NCI-H2081 (cell line): ENCODE measurements at places on chromosomes 6 and 20.

DNA sequence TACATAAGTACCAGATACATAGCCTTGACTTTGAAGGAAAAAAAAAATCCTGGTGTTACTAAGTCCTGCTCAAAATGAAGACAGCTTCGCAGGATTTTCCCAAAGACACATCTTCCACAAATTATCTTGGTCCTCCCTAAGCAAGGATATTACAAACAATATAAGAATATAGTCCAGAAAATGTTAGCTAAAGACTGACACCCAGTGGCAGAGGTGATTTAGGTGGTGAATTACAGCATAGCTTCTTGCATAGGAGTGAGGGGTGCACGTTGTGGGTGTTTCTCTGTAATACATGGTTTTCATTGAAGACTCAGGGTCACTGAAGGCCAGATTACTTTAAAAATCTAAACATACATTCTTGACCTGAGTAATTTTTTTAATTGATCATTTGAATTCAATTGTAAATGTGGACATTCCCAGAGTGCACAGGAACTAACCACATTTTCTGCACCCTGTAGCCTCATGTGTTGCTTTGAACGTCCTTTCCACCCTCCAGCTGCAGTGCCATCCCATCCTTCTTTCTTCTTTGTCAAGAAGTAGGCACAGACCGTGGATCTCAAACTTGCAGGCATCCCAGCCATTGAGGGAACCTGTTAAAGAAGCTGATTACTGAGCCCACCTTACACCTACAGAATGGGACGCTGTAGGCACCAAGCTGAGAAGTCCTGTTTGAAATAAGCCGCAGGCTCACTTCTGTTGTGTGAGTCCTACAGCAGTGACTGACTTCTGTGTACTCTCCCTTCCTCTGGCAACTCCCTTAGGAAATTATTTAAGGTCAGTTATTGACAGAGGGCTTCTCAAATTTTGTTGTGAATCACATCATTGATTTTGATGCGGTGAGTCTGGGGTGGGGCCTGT lies 102.6 kb downstream of the PERP start:
- peak; percentile 23 for DNase-seq

- peak; percentile 27 for DNase-seq
These were observed 679 bp upstream of the PPDPF start for GRCh38 chr20:63519668-63520503.

DNA sequence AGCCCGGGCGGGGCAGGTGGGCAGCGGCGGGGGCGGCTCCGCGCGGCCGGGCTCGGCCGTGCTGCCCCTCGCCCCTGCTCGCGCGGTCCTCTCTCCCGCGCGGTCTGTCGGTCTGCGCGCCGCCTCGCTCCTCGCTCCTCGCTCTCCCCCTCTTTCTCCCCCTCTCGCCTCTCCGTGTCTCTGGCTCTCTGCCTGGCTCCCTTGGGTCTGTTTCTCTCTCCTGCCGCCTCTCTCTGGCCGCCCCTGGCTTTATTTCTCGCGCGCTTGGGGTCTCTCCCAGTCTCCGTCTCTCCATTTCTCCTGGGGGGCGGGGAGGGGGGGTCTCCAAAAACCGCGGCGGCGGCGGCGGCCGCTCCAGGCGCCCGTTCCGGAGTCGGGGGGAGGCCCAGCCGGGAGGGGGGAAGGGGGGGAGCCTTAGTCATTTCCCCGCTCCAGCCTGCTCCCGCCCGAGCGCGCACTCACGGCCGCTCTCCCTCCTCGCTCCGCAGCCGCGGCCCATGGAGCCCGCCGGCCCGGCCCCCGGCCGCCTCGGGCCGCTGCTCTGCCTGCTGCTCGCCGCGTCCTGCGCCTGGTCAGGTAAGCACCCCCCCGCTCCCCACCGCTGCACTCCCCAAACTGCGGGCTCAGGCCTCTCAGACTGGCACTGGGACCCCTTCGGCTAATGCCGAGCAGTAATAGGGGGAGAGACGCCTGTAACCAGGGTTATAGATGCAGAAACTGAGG lies at the start of gene SIRPA:
Gene SIRPA (plus strand): TSS at position 457 of the 723 bp plus-strand sequence. CDS start 41 bp downstream, at position 498.
- DNase-seq, result no peak

GRCh38 chr20:50282592-50283241 lies 92.1 kb downstream of the CEBPB start:
- DNase-seq, result no peak

DNA sequence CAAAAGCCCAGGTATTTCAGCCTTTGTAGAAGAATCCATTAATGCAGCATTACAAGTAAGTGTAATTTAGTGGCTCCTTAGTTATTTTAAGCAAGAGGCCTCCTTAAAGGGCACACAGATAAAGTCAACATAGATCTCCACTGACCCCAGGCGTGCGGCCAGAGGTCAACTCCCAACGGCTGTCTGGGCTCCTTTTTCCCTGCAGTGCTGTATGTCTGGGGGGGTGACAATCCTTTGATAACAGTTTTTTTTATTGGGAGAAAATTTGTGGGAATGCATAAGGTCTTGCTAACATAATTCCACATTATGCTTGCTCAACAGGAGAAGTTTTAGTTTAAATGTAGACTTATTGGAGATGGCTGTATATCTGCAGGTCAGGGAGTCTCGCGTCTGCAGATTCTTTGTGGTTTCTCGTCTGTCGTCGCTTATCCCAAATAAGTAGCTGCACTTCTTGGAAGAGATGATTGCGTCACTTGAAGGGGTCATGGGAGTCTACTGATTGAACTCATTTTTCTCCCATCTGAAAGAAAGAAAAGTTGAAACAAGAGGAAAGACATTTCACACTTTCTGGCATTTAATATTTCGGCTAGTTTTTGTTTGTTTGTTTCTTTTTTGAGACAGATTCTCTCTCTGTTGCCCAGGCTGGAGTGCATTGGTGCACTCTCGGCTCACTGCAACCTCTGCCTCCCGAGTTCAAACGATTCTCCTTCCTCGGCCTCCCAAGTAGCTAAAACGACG lies 151.7 kb upstream of the AKAP12 start:
- no peak for DNase-seq

- DNase-seq, result no peak
These were observed 79.3 kb downstream of the PTCHD4 start for GRCh38 chr6:48031711-48032110.

GRCh38 chr20:50704971-50705370 lies 13.6 kb upstream of the RIPOR3 start:
- no peak for DNase-seq

DNA sequence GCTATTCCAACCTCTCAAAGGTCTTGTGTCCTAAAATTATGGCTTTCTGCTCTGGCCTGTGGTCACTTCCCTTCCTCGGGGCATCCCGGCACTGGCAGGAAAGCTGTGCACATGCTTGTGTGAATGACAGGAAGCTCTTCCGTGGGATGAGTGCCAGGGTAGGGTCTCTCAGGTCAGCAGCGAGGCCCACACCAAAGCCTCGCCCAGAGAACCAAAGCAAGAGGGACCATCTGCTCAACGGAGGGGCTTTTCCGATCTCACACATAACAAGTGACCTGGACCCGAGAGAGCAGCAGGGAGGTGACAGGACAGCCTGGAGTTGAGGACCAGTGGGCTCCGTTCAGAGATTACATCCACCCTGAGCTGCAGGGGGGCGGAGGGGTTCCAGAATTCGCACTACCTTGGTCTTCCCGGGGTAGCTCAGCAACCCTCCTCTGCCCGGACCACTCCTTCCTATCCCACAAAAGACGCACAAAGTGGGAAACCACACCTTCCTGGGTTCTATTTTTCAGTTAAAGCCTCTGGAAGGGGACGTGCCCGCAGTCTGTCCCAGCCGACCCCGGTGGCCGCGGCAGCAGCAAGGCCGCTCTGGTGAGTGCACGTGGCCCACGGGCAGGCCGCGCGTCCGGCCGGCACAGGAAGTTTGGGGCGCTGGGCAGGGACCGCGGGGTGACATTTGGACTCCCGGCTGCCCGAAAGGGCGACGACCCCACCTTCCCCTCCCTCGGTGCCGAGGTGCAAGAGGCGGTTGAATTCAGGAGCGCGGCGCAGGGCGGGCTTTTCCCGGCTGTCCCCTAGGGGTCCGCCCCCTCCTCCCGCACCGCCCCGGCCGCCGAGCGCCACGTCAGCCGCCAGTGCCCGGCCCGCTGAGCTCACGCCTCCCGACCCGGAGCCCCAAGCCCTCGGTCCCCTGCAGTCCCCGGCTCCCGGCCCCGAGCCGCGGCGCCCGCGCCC lies 988 bp downstream of the TXNDC5 start:
- peak; percentile 30 for DNase-seq
